ENCODE measurements at places on chromosomes 2 and 18.

DNA sequence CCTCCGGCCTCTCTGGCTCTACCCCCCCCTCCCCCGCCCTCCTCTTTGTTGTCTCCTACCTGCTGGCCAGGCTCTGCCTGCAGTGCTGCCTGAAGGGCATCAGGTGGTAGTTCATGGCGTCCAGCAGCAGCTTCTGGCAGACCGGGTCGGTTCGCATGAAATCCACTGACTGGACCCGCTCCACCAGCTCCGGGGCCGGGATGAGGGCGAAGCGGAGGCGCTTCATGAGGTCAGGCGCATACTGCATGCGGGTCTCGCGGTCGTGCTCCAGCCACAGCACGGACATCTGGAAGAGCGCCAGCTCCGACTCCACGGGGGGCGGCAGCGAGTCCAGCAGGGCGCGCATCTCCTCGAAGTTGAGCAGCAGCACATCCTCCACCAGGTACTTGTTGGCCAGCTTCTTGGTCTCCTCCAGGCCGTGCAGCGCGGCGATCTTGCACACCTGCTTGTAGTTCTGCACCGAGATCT, 3.2 kb downstream of the KLHL14 start:
- DNase-seq = no peak

GRCh38 chr2:62478093-62478580, 27.9 kb downstream of the TMEM17 start:
- DNase-seq = peak; percentile 72

GRCh38 chr2:61633250-61633649, 95.1 kb upstream of the XPO1 start:
- DNase-seq = no peak

GRCh38 chr18:34121200-34121721, 103.5 kb downstream of the NOL4 start:
- peak; percentile 82 for DNase-seq

- DNase-seq = no peak
Measured at GRCh38 chr2:45233301-45233700, 224.0 kb upstream of the SIX2 start.

DNA sequence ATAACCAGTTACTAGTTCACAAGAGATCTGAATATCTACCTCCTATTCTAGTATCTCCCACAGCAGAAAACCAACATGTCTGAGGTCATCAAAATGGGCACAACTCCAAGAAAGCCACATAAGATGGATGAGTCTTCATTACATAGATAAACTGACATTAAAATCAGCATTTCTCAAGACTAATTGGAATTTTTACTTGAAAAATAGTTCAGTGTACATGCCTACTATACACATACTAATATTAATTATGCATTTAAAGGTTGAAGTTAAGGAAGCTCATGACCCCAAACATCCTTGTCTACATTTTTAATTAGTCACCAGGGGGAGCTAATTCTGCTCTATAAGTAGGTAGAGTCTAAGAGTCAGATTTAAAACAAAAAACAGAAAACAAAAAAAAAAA, 41.9 kb downstream of the ZNF521 start:
- peak; percentile 63 for DNase-seq

DNA sequence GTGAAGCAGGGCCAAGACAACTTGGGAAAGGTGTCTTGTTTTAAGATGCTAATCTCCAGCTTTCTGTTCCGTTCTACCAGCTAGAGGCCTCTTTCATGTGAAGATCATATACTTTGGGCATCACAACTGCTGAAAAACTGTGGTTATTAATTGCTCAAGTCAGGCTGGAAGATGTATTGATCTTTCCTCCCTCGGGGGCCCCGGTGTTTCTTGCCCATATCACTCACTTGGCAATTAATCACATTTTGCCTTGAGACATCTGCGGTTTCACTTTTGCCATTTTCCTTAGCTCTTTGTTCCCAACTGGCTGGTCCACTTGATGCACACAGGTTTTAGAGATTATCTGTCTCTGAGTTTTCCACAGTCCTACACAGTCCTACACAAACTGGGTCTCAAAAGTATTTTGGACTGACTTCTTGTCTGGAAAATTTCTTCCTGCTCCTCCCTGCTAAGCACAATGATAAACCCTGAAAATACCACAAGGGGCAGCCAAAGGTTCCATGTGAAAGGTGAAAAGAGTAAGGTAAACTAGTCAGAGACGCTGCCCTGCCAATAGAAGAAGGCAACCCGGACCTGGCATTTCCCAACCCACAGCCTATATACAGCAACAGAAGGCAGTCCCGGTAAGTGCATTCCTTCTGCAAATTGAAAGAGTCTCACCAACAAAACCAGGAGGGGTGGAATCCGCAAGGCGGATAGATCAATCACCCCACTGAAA, 181.0 kb downstream of the AFF3 start:
- DNase-seq = no peak

GRCh38 chr18:5175378-5175777, 21.7 kb downstream of the AKAIN1 start:
- DNase-seq = no peak

- DNase-seq = no peak
Measured at GRCh38 chr2:173075056-173075780, 428 bp upstream of the MAP3K20 start.

DNA sequence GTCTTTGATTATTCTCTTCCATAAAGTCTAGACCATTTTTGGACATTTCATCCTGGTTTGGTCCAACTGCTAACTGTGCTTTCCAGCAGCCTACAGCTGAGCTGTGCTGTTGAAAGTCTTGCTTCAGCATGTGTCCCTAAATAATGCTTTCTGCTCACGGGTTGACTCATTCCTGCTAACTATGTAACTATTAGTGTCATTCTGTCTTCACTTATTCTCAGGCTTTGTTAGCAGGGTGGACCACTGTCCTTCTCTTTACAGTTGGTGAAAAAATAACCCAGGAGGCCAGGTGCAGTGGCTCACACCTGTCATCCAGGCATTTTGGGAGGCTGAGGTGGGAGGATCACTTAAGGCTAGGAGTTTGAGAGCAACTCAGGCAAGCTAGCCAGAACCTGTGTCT, 8.9 kb downstream of the ADAM23 start:
- no peak for DNase-seq

- DNase-seq = no peak
Measured at GRCh38 chr2:186734957-186735734, 41.3 kb downstream of the FAM171B start.

DNA sequence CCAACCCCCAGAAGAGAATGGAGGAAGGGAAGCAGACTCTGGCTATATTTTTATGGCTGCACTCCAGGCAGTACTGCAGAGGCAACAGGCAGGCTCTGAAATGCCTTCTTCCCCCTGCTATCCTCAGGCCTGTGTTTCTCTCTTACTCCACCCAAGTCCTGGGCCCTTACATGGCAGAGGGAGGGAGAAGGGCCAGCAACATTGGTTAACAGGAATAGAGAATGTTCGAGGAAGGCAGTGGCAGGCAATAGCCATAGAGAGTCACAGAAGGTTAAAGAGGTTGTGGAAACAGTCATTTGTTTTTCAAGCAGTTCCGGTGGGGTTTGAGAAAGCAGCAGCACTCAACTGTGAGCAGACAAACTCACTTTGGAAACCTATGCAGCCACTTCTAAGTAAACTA, 15.1 kb upstream of the DARS1 start:
- no peak for DNase-seq

- DNase-seq = no peak
Measured at GRCh38 chr2:115833196-115833595, 1390.8 kb downstream of the DPP10 start.
